Iris pigment epithelial cell (primary cell): ENCODE measurements at places on chromosomes 5 and 9.
A peak's percentile ranks its signal among the peaks of the same experiment; 100 is the strongest.

GRCh38 chr5:67253911-67254310 lies 57.3 kb upstream of the CD180 start:
- DNase-seq, result no peak

DNA sequence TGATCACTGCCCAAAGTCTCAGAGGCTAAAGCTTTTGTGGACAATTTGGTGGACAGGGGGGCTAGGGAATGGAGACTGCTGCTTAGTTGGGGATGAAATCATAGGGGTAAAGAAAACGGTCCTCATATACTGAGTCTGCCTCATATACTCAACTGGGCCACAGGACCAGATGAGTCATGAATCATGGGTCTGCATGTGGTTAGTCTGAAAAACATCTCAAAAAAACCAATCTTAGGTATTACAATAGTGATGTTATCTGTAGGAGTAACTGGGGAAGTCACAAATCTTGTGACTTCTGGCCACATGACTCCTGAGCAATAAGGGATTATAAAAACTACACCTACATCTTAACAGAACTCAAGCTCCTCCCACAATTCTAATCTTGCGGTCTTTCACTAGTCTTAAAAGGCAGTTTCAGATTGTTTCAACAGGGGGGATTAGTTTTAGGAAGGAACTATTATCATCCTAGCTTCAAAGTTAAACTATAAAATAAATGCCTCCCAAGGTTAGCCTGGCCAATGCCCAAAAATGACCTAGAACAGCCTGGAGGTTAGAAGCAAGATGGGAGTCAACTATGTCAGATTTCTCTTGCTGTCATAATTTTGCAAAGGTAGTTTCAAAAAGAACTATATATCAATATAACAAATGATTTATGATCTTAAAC lies 17.5 kb downstream of the TMEM161B start:
- peak; percentile 63 for DNase-seq

DNA sequence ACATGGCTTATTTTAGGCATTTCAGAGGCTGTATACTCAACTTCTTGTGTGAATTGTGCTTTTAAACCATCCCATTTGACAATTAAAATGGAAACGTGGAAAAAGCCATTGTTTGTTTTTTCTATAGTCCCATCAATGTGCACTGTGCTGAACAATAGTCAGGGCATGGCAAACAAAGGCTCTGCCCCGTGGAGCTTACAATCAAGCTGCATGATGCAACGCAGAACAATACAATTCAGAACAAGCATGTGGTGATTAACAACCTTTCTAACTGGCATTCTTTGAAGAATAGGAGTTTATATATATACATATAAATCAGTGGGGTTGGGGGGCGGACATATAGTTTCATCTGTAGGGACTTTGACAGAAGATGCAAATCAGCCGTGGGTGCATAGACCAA lies 2125.4 kb upstream of the WWC1 start:
- no peak for DNase-seq

DNA sequence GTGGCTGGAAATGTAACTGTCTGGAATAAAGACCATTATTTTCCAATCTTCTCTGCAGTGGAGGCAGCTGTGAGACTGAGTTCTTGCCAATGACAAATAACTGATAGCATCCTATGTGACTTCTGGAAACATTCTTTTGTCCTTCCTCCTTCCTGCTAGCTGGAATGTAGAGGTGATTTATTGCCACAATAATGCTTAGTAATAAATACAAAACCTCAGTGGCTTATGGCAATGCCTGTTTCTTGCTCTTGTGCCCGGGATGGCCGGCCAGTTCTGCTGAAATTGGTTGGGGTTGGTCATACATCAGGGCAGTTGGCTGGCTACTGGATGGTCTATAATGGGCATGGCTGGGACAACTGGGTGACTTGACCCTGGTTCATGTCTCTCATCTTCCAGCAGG lies 12.2 kb upstream of the TEX48 start:
- no peak for DNase-seq

- no peak for DNase-seq
Observed at GRCh38 chr9:2567922-2568321, 53.7 kb upstream of the VLDLR start.
